ENCODE measurements at places on chromosomes 3 and 15.

DNA sequence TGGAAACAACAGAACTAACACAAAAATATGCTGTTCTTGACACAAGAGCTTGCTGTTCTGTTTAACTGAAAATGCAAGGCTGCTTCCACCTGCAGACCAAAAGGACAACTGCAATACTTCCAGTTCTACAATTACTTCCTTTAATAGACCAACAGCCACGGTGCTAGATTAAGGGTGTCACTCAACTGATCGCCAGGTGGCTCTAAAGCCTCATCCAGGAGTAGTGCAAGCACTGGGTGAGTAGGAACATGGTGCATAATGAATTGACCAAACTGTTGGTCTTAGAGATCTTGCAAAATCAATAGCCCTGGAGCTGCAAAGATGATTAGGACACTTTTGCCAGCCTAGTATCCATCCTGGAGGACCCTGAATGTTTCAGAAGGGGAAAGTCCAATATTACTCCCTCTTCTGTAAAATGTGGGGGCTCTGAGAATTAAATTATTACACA, 3.6 kb upstream of the CLDN16 start:
- no peak for DNase-seq

- peak; percentile 7 for DNase-seq
Measured at GRCh38 chr3:42387802-42388651, 22.4 kb downstream of the LYZL4 start.

DNA sequence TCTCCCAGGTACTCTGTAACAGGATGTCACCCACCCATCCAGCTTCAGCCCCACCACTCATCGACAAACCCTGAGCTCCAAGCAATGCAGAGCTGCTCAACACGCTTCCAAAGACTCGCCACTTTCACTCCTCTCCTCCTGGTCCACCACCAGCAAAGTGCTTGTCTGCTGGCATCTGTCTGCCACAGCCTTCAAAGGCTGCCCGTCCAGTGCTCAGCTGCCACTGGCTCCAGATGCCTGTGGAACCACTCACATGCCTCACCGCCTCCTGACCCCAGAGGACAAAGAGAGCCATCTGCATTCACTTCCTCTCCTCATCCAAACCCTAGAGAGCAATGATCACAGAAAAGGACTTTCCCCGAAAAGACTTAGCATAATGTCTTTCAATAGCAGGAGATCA, 109.5 kb upstream of the OCA2 start:
- no peak for DNase-seq

DNA sequence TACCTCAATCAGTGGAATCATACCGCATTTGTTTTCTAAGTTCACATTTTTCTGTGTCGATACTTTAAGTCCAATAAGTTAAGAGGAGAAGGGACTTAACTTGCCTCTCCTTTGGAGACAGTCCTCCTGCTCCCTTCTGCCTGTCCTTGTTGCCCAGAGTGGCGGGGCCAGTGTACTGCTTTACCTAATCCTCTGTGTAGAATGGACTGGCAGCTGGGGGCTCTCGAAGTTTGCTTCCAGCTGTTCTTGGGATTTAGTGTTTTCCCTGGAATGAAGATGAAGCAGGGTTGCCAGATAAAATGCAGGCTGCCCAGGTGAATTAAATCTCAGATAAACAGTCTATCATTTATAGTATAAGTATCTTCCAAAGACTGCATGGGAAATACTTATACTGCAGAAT, 287.6 kb upstream of the C2CD4B start:
- DNase-seq, result no peak

- no peak for DNase-seq
Measured at GRCh38 chr15:66482539-66482938, 15.0 kb downstream of the SNAPC5 start.

DNA sequence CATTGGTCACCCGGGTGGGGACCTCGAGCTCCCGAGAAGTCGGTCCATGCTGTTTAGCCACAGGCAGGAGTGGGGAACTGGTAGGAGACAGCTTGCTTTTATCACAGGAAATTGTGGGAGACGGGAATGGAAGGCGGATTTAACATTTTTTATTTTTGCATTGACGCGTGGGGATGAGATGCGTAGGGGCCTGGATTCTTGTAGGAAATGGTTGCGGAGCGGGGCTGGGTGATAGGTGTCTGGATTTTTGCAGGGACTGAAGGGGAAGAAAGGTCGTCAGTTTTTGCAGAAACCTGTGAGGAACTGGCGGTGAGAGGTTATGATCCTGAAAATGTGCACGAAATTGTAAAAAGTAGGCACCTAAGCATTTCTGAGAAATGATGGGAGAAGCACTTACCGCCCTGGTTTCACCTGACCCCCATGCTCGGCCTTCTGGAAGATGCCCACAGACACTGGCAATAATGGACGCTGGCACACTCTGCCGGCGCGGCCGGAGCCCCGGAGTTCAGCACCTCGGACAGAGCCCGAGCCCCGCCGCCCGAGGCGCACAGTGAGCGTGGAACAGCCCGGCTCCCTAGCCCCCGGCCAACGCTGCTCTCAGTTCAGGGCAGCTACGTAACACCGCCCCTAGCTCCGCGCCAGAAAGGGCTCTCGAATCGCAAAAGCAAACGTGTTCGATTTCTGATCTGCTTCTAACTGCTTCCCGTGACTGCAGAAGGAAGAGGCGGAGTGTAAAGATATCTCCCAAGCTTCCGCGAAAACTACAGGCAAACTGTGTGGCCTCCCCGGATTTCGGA, 928 bp downstream of the ANKRD34C start:
- no peak for DNase-seq

- DNase-seq, result no peak
Measured at GRCh38 chr15:53811530-53811929, 52.1 kb upstream of the WDR72 start.

Data from T follicular helper cell (primary cell).